ENCODE measurements at places on chromosomes 7 and 10.

GRCh38 chr7:91653286-91653685, 227.2 kb downstream of the MTERF1 start:
- no peak for DNase-seq

- no peak for DNase-seq
Observed at GRCh38 chr7:155984609-155985405, 172.5 kb upstream of the SHH start.

- no peak for DNase-seq
Observed at GRCh38 chr7:142892951-142893350, 7.4 kb upstream of the TRPV6 start.

DNA sequence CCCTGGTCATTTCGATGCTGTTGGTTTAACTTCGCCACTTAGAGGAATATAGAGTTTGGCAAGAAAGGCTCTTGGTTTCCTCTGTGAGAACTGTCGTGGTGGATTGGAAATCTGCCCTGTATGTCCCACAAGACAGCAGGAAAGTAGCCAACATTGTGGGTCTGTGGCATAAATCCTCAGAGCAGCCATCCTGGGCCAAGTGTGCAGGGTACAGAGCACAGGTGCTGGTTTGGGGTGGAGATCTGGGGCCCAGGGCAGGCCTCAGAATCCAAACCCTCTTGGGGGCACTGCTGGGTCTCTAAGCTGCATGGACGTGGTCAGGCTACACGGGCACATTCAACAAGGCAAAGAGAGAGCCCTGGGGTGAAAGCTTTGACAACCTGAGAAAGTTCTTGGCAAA, 39.2 kb upstream of the TMEM273 start:
- no peak for DNase-seq

- DNase-seq: peak; percentile 49
Observed at GRCh38 chr7:100694098-100694745, at the start of gene GIGYF1. TSS of gene GIGYF1 (minus strand) at chr7:100694250. CDS start at chr7:100688238, 6,012 bp downstream.

DNA sequence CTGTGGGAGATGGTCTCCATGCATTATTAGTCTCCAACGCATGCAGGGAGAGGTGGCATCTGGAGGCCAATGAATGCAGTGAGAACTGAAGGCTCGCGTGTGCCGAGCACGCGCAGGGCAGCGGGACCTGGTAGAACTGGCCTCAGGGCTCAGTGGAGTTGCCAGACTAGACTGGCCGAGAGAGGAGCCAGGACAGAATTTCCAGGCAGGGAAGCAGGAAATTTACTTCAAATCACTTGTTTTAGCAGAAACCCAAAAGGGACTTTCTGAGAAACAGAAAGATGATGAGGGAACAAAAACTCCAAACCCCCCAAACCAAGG, 311.0 kb upstream of the IMMP2L start:
- no peak for DNase-seq

DNA sequence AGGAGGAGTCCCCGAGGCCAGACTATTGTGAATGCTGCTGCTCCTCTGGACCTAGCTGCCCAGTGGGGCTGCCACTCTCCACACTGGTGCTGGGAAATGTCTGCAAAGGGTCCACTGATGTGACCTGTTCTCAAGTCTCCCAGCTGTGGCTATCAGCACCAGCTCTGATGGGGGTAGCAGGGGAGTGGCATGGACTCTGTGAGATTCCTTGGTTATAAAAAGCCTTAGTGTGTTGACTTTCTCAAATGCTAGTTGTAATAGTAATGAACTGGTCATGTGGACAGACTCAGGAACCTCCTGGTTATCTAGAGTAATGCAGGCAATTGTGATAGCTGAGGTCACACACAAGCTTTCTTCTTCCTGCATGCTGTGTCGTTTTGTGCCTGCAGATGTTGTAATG, 34.1 kb upstream of the ARMC3 start:
- DNase-seq: no peak

DNA sequence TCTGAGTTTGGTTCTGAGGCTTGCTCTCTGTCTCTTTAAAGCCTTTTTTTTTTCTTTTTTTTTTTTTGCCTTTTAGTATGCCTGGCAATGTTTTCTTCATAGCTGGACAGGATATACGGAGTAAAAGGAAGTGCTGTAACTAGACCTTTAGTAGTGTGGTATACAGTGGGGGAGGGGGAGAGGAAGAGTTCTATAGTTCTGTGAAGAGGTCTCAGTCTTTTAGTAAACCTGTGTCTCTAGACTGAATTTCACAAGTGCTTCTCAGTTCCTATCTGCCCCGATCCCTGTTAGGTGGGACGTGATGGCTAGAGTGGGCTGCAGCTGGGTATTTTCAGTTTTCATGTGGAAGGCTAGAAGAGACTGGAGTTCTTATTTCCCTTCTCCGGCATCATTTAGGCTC, 3.1 kb upstream of the ABCC2 start:
- DNase-seq: no peak

GRCh38 chr10:115856580-115856979, 416.4 kb downstream of the GFRA1 start:
- DNase-seq: no peak

DNA sequence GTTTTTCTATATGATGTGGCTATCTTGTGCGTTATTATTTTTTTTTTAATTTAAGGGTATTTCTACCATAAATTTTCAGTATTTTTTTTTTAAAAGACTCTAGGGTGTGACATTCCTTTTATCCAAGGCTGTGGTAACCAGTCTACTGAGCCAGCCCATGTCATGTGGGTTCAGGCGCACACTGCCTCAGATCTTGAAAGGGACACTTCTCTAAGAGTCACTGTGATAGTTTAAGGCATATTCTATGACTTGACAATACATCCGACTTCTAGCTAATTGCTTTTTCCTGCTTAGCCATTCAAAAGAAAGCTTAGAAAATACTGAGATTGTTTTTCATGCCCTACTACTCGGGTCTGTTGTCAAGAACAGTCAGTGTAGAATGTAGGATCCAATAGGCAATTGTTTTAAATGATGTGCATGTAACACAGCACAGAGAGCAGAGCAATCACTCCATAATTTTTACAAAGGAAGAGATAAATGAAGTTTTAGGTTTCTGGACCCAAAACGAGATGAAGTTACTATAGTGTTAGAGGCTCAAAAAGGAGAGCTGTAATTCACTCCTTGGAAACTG, 263.7 kb downstream of the SORCS3 start:
- DNase-seq: no peak

DNA sequence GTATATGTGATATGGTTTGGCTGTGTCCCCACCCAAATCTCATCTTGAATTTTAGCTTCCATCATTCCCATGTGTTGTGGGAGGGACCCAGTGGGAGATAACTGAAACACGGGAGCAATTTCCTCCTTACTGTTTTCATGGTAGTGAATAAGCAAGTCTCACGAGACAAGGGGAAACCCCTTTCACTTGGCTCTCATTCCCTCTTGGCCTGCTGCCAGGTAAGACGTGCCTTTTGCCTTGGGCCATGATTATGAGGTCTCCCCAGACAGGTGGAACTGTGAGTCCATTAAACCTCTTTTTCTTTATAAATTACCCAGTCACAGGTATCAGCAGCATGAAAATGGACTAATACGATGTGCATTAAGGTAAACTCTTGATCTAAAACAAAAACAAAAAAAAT, 357.1 kb upstream of the AOAH start:
- no peak for DNase-seq

GRCh38 chr7:135910393-135911036, 66.6 kb downstream of the MTPN start:
- no peak for DNase-seq

DNA sequence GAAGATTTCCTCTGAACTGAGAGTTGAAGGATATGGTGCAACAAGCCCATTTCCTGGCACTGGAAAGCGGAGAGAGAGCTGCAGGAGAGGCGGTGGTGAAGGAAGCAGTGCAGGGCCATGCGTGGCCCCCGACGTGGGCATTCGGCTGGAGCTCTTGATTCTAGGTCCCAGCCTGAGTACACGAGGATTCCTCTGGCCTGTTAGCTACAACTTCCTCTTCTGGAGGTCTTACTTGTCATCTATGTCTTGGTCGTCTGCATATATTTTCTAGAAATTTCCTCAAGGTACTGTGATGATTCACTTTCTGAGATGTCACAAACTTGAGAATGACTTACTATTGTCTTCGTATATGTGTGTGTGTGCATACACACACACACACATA, 59.2 kb upstream of the JAZF1 start:
- DNase-seq: no peak

GRCh38 chr10:34884272-34884952, 69.3 kb upstream of the PARD3 start:
- no peak for DNase-seq

DNA sequence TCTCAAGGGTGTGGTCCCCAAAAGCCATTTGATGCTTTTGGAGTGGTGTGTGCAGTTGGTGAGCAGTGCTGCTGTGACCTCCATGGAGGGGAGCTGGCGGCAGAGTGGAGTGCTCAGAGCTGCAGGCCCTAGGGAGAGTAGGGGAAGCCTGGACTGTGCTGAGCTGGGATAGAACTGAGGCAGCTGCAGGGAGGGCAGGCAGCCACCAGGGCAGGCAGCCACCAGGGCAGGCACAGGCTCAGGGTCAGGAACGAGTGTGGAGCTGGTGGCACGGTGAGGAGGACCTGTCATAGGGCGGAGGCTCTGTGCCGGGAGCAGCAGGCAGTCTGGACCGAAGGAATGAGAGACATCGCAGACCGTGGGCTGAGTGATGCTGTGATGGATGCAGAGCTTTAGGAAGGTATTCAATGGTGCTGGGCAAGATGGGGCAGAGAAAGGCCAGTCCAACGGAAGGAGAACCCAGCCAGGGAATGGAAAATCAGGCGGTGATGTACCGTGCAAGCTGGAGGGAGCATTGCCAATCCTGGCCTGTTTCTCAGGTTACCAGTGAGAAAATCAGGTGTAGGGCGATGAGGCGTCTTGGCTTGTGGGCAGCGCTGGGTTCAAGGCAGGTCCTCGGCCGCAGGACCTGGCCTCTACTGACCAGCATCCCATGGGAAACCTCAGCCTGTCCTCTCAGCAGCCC, 152.6 kb downstream of the CAMK1D start:
- no peak for DNase-seq

DNA sequence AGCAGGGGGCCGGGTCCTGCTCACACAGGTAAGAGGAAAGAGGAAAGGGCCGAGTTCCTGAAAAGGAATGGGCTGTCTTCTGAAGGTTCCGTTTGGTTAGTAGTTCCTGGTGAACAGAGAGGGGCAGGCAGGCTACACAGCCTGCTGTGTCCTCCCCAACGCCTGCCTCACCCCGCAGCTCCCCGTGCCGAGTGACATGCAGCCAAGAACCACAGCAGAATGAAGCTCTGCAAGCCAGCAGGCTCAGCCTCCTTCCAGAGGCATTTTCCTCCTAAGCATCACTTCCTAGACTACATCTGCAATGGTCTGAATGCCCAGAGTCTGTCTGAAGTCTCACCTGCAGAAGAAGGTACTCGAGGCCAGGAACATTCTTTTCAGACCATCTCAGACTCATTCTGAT, 202.4 kb upstream of the TCERG1L start:
- no peak for DNase-seq

DNA sequence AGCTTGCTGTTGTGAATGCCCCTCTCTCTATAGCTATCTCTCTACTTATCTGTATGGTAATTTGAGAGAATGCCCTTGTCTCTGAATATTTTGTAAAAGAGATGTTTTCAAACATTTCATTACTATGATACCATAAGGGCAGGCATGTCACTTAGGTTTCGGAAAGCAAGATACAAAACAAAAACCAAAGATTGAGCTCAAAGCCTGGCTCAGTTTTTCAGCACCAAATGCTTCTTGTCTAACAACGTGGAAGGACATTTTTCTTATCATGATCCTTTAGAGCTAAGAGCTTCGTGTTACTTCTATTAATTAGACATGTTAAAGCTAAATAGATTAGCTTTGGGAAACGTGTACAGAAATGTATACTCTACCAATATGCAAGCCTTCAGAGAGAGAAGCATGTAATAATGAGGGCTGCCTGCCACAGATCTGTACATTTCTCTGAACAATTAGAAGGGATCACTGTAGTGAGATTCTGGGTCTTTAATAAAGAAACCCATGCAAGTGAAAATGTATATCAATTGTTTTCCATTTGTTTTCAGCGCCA, 148.9 kb downstream of the ARID5B start:
- DNase-seq: no peak

DNA sequence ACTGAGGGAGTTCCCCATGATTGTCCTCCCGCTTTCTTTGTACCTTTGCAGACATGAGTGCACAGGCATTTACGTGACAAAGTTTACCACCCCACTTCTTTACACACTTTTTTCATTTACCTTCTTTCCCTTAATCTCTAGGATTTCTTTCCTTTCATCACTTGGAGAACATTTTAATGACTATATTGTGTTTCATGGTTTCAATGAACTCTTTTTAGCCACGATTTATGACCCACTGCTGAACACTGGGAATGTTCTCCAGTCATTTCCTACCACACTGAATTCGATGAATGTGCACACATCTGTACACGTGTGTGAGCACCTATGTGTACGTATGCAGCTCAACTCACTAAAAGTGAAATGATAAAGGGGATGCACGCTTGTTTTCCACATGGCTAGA, 371.7 kb upstream of the IGFBP3 start:
- DNase-seq: no peak

DNA sequence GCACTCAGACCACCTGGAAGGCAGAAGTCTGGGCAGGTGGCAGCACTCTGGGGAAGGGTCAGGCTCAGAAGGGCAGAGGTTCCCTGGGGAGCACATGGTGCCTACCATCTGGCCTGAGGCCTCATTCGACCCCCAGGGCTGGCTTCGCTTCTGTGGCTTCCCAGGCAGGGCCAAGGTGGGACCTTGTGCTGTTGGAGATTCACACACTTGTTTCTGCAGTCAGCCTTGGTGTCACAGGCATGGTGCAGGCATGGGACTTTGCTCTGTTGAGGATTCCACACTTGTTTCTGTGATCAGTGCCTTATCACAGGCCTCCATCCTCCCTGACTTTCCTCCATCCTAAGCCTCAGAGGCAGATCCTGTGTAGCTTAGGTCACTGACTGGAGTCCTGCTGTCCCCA, 11.3 kb upstream of the FAM241B start:
- no peak for DNase-seq

GRCh38 chr10:86410542-86411124, 44.0 kb upstream of the GRID1 start:
- no peak for DNase-seq

- DNase-seq: peak; percentile 68
Observed at GRCh38 chr7:99392659-99393354, 15.6 kb downstream of the PDAP1 start.

- no peak for DNase-seq
Observed at GRCh38 chr7:77788327-77788902, 9.8 kb downstream of the TMEM60 start.

GRCh38 chr7:16301291-16301690, 120.0 kb downstream of the CRPPA start:
- no peak for DNase-seq

GRCh38 chr7:117587931-117588330, 108.1 kb downstream of the CFTR start:
- DNase-seq: no peak
